ENCODE measurements at places on chromosomes 7 and 10. TPM values are rescaled to one million over a fixed set of nuclear protein-coding genes. Genes with fewer than 3 reads are reported as not detected.

Gene NKX2-3
- total RNA-seq = not detected

Gene RHOBTB1
- total RNA-seq = 9.2 TPM

Gene MALRD1
- total RNA-seq = not detected

Gene ADAP1
- 9.9 TPM for total RNA-seq

Gene PAPOLB
- total RNA-seq = under 0.01 TPM

All from nasal cavity respiratory epithelium epithelial cell of viscerocranial mucosa (primary cell).